CD4-positive, alpha-beta T cell treated with Interleukin-6 at 100 ng/mL for 8 hours (primary cell): ENCODE measurements at places on chromosomes 11 and 22.

DNA sequence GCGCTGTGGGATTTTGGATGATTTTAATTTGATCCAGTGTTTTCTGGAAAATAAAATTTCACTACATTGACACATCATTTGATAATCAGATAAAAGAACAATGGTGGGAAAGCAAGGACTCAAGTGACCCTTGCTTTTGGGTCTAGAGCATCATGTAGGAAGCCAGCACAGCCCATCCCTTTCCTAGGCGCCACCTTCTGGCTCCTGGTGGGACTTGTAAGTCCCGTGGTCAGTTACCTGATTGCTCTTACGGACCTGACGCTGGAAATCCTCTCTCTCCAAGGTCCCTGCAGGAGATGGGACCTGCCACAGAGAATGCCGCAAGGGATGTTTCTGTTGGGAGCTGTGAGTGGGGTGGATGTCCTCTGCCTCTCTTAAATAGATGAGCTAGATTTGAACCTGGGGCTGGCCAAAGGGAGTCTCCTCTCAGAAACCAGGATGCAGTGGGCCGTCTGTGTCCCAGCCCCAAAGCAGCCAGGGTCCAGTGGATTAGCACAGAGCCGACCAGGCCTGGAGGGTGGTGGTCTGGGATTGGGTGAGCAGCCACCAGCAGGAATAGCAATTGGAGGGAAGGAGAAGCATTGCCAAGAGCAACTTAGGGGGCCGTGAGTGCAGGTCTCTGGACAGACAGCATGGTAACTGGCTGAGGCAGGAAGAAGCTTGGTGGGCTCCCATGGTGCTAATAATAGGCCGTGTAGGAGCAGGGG, 21.7 kb downstream of the TIMP3 start:
- no peak for DNase-seq

DNA sequence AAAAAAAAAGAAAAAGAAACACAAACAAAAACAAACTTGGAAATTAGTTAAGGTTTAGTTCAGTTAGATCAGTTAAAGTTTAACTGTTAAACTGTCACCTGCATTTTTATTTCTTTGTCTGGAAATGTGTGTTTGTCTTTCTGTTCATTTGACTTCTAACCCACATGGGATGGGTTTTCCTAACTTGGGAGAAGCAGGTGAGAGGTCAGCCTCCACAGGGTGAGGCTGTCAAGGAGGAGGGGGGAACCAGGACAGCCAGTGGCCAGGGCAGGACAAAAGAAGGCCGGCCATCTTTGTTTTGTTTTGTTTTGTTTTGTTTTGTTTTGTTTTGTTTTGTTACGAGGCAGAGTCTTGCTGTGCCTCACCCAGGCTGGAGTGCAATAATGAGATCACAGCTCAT, 13.4 kb upstream of the GCAT start:
- DNase-seq, result no peak

DNA sequence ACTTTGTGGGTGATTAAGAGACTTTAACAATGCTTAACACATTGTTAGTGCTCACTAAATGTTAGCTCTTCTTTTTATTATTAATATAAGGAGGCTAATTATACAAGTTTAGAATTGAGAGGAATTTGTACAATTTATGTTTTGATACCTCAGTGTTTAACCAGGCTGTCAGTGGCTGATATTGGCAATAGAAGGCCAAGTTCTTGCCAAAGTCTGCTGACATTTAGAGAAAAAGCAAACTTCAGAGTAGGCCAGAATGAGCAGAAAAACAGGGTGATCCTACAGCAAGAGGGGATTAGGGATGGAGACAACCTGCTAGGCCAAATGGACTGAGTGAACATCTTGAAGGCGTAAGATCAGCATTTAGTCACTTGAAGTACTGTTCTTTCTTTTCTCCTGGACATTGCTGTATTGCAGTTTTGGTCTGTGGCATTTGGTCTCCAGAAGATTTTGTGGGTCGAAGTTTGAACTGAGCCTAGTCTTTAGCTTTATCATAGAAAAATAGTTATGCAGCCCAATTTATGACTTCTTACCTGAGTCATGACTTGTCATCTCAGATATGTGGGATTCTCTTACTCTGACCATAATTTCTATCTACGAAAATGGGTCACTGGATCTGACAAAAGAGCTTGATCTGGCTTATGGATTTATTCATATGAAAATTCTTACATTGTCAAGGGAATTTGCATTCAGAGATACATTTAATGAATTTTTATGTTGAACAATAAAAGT, 9.0 kb downstream of the TRIM44 start:
- DNase-seq, result no peak

- DNase-seq, result peak; percentile 79
Observed at GRCh38 chr22:20205964-20206708, 55.3 kb upstream of the CCDC188 start.

DNA sequence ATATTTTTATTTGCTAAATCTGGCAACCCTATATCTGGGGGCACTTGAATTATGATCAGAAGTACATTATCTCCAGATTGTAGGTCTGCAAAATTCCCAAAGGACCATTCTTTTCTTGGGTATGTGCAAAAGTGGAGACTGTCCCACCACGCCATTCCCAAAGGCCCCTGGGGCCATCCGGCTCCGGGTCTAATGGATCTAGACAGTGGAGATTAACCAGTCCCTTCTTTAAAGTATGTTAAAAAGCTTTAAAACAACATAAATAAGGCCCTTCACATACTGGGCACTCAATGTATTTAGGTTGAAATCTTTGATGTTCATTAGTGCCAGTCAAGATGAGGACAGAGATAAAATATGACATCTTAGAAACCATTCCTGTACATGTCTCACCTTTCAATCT, 124.1 kb downstream of the MAML2 start:
- DNase-seq, result no peak

GRCh38 chr11:67617243-67617953, 10.7 kb downstream of the NDUFV1 start:
- no peak for DNase-seq

DNA sequence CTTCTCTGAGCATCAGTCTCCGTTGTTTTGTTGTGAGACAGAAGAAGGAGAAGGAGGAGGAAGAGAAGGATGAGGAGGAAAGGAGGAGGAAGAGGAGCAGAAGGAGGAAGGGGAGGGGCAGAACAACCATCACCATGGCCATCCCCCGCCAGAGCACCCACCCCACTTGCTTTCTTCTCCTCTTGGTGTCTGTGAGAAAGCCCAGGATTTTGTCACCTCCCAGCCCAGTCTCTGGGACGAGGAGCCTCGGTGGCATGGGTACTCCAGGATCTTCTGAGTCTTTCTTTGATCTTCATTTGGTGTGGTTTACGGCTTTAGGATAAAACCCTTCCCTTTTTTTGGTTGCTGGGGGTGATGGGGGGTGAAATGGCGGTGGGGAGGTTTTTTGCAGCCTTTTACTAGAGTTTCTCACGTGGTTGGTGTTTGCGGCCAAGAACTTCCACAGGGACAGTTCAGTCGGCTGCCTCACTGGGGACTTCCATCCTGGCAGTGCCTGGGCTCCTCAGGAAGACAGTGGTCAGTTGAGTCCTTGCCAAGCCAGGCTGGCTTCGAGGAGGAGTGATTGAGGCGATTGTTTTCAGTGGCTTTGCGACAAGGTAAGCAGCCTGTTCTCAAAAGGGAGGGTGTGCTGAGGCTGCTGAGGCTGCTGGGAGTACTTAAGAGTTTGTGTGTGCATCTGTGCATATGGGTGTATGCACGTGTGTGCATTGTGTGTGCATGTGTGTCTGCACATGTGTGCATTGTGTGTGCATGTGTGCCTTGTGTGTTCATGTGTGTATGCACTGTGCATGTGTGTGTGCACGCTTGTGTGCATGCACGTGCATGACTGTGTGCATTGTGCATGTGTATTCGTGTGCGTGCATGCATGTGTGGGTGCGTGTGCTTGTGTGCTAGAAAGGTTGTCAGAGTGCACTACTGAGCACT, 567.5 kb downstream of the TBC1D22A start:
- DNase-seq, result no peak

- peak; percentile 6 for DNase-seq
Observed at GRCh38 chr11:76918941-76919386, 58.2 kb downstream of the ACER3 start.

GRCh38 chr22:46050451-46050845, 73.5 kb upstream of the WNT7B start:
- DNase-seq, result no peak

DNA sequence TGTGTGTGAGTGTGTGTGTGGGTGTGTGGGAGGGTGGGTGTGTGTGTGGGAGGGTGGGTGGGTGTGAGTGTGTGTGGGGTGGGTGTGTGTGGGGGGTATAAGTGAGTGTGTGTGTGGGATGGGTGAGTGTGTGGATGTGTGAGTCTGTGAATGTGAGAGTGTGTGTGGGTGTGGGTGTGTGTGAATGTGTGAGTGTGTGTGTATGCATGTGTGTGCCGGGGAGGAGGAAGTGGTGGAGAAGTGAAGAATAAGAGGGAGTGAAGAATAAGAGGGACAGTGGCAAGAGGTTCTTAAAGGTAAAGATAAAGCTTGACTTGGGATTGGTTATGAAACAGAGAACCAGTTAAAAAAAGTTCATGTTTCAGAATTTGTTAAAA, 54.0 kb downstream of the PRR5L start:
- DNase-seq, result no peak

DNA sequence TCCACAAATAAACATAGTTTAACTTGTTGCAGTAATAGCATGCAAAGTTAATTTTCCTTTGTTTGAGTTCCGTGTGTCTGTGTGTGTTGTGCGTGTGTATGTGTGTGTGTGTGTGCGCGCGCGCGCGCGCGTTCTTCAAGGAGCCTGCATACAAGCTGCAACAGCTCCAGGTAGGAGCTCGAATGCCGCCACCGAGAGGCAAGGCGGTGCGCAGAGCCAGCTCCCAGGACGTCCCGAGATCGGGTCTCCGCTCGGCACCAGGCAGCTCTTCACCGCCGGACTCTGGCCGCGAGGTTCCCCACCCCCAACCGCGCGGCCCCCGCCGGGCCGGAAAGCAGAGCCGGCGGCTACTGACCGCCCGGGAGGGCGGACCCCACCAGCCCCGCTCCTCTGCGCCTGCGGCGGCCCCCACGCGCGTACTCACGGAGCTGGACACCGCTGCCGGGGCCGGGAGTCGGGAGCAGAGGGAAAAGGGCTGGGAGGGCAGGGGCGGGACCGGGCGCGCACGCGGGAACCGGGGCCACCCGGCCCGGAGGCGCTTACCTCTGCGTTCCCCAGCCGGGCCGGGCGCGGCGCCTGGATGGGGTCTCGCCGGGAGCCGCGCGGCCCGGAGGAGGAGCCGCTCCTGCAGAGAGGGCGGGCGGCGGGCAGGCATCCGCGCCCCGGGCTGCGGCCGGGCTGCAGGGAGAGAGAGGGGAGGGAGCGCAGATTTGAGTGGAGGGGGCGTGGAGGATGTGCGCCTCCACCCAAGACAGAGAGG, 40.4 kb upstream of the AKIP1 start:
- no peak for DNase-seq

DNA sequence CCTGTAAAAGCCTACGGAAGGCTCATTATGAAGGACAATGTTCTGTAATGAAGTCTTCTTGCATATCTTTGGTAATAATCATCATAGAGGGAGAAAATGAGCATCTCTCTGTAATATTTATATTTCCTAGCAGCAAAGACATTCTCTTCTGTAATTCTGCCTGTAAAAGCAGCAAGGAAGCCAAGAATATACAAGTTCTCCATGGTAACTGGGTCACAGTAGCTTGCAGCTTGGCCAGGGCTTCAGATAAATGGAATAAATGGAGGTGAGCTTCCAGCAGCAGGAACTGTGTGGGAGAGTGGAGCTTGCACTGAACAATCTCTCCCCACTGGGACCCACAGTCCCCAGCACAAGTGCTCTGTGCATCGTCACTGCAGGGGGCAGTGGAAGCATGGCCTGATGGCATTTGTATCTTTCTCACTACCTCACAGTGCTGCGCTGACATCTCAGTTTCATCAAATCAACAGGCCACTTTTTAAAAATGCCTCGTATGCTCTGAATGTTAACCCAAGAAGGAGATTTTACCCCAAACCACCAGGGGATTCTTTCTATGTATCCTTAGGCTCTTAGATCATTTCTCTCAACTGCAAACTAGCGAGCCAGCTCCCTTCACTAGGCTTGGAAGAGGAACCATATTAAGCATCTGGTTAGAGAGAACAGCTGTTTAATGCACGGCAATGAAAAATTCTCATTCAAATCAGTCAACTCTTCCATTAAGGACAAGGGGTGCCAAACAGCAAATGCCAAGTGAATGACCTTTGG, 1059.7 kb downstream of the OPCML start:
- DNase-seq, result no peak

GRCh38 chr22:36155702-36156101, 4.9 kb downstream of the APOL3 start:
- no peak for DNase-seq

DNA sequence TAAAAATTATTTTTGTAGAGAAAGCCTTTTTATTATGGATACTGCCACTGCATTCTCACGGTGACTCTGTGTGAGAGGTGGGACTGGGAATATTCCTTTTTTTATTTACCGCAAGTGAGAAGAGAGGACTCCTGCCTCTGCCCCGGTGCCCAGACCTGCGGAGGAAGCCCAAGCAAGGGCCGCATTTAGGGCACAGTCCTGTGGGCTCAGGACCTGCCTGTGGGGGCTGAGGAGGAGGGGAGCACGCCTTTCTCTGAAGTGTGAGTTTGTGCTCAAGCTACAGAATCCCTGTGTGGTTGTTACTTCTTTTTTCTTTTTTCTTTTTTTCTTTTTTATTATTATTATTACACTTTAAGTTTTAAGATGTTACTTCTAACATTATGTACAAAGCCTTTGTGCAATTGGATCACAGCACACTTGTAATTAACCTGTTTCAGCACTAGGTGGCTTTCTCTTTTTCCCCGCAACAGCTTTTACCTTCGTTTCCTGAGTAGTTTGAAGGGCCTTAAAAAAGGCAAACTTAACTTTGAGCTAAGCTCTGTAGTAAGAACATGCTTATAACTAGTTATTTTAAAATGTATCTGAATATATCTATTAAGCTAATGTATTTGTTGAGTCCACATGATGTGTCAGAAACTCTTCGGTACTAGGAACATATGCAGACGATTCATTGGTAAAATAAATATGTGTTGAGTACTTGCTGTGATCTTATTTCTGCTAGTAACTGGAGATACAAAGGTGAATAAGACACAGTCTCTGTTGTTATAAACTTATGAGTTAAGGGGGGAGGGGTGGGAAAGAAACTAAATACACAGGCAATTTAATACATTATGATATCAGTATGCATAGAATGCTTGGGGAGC, 18.3 kb downstream of the AMOTL1 start:
- DNase-seq, result peak; percentile 12

GRCh38 chr11:129533395-129533794, 157.7 kb downstream of the BARX2 start:
- no peak for DNase-seq

DNA sequence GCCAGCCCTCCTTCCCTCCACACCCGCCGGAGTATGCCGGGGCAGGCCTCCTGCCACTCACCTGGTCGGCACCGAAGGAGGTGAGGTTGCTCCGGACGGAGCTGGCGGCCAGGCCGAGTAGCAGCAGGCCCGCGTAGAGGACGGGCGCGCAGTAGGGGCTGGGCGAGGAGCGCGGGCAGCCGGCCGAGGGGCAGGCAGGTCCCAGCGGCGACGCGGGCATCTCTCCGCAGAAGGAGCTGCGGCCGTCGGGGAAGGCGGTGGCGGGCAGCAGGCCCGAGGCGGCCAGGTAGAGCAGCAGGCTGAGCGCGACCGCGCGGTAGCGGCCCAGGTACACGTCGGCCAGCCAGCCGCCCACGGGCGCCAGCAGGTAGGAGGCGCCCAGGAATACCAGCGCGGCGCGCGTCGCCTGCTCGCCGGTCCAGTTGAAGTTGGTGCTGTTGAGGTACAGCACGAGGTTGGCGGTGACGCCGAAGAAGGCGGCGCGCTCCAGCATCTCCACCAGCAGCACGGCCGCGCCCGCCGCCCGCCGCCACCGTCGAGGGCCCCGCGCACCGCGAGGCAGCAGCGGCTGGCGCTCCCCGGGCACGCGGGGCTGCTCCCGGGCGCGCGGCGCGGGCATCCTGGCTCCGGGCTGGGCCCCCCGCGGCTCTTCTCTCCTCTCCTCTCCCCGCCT, 907 bp downstream of the SLC15A3 start:
- peak; percentile 7 for DNase-seq
